ENCODE measurements at places on chromosomes 16 and 17.

DNA sequence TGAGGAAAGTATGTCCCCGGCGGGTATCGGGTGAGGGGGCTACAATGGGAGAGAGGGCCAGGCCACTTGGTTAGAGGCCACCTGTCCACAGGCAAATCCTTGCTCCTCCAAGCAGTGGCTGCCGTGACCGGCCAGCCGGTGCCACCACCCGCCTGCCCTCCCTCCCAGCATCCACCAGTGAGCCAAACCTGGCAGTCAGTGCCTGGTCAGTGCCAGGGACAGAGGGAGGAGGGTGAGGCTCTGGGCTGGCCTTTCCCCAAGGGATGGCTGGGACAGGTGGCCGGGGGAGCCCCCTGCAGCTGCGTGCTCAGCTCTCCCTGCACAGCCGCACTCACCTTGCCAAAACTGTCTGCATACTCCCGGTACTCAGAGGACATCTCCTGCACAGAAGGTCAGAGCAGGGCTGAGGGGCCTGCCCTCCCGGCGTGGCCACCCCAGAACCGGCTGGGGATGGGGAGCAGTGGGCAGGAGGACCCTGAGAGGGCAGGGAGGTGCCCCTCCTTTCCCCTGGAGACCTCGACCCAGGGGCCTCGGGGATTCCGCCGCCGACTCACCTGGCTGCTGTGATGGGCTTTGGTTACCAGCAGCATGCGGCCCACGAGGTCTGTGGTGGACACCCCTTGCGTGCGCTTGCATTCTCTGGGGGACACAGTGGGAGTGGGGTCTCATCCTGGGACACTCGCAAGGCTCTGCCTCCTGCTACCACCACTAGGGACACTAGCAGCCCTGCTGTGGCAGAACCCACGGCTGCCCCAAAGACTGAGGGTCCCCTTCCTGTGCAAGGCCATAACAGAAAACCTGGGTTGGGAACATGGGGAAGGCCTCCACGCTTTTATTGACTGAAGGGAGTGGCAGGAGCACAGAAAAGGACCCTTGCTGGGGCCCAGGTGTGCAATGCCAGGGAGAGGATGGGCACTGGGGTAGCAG lies 3.7 kb downstream of the PCYT2 start:
- DNase-seq, result no peak

DNA sequence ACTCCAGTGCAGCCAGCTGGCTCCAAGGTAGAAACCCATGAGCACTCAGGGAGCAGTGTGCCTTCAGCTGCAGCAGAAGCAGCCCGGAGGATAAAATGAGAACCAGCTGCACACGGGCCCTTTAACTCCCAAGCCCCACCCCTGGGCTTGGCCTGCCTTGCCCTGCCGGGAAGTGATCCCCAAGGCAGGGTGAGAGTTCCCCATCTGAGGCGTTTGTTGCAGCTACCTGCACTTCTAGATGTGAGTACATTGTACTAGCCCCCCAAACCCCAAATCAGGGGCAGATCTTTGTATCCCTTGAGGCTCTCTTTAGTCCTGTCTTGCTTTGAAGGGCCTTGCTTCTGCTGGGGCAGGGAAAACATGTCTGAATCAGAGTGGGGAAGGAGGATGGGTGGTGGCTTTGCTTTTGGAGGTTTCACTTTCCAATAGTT lies at the start of gene MVP:
Gene MVP (plus strand): TSS at position 192 of the 431 bp plus-strand sequence. CDS start 10,088 bp downstream, outside the sequence.
- DNase-seq, result peak; percentile 30

GRCh38 chr16:51641191-51641765 lies 490.2 kb upstream of the SALL1 start:
- no peak for DNase-seq

GRCh38 chr17:76793775-76794174 lies 55.9 kb downstream of the MFSD11 start:
- DNase-seq, result no peak

DNA sequence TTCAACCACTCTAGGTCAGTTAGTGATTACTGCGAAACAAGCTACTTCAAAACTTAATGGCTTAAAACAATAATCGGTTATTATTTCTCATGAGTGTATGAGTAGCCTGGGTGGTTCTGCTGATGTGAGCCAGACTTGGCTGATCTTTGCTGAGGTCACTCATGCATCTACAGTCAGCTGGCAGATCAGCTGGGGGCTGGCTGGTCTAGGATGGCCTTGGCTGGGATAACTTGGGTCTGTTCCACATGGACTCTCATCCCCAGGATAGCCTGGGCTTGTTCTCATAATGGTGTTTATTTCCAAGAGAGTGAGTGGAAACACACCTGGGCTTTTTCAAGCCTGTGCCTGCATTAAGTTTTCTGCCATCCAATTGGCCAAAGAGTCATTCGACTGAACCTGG lies 13.0 kb downstream of the CCDC182 start:
- no peak for DNase-seq

- DNase-seq, result no peak
These were observed 10.1 kb downstream of the CTRB2 start for GRCh38 chr16:75196836-75197235.

- no peak for DNase-seq
These were observed 346.0 kb downstream of the PMP22 start for GRCh38 chr17:14919094-14919493.

GRCh38 chr17:16866436-16866835 lies 105.5 kb downstream of the TNFRSF13B start:
- no peak for DNase-seq

DNA sequence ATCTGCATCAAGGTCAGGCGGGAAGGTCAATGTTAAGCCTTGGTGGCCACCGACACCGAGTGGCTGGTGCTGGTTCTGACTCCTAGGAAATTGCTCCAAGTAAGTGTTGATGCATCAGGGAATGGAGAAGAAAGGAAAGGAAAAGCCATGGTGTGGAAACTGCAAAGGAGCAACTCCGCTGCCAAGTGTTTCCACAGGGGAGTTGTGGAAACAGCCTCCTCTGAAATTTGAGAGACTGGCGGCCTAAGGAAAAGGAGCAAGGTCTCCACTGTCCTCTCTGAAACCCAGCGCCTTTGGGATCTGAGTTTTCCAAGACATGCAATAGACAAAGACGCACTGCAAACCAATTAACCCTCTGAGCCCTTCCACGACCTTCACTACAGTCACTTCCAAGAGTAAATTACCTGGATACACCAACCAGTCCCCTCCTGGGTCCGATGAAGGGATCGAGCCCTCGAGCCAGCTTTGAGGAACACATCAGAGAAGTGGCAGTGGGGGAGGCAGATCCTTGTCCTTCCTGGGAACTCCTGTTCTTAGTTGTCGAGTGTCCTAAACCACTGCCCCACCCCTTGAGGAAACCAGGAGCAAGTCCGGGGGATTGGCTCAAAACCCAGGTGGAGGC lies 51.1 kb downstream of the SRL start:
- no peak for DNase-seq

- DNase-seq, result no peak
These were observed 28.8 kb downstream of the MAP2K3 start for GRCh38 chr17:21313320-21313719.

DNA sequence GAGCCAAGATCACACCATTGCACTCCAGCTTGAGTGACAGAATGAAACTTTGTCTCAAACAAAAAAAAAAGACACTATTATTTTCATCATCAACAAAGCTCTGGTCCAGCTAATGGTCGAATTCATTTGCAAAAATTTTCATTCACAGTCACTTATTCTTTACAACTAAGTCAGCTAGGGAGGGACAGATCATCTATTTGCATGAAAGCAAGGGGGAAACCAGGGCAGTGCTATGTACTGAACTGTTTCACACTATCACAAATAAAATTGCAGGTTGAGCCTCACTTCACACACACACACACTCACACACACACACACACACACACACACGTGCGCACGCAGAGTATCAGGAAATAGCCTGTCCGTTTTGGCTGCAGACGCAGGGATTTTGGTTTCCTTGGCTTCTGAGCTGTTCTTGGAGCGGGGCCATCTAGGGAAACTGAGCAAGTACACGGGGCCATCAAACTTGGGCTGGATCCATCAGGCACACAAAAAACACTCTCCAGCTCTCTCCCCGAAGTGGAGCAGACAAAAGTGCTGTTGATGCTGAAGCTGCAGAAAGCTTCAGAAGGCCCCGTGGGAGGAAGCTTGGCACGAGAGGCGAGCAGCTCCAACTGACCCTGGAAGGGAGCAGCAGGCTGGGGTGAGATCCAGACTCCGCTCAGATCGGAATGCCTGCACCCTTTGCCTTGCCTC lies 44.3 kb upstream of the HELZ start:
- no peak for DNase-seq

- no peak for DNase-seq
These were observed 1.6 kb upstream of the IL32 start for GRCh38 chr16:3063625-3064386.

- DNase-seq, result no peak
These were observed 18.7 kb upstream of the BEAN1 start for GRCh38 chr16:66408163-66409048.

DNA sequence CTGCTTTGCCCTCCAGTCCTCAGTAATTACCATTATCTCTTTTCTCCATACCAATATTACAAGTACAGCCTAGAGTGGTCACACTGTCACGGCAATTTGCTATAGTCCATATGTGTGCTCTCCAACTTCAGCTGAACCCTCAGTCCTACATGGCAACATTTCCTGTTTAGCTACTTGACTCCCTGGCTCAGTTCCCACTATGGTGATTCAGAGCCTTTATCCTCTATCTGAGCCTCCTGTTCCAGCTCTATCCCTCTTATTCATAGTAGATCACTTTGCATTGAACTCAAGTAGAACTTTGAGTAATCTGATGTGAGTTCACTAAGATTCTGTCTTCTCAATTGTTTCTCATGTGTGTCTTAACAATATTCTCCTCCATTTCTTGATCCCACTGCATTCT lies 43.7 kb upstream of the GOSR1 start:
- DNase-seq, result no peak

DNA sequence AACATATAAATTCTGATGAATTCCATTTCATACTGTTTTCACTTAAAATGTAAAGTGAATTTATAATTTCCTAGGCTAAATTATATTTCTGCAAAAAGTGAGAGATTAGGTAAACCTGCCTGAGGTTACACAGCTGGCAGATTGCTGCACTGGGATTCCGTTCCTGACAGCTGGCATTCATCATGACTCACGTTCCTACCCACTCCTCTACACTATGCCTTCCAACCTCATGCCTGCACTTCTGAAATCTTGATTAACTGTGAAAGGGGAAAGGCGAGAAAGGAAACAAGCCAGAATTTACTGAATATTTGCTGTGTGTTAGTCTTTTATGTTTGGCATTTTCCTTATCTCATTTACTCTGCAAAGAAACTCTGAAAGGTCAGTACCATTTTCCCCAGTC lies 73.3 kb upstream of the MON1B start:
- DNase-seq, result no peak

DNA sequence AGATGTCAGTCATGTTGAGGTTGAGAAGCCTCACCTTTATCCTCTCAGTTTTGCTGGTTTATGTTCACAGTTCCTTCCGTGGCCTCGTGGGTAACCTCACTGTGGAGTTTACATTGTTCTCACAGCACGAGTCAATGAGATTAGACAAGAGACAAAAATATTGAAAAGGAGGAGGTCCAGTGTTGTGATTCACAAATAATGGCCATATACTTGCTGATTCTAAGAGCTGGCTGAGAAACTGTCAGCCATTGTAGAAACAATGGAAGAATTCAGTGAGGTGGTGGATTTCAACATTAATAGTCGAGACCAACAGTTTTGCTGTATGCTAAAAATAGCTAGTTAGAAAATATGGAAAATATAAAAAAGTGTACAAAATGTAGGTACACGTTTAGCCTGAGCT lies 176.4 kb upstream of the WSCD1 start:
- no peak for DNase-seq

DNA sequence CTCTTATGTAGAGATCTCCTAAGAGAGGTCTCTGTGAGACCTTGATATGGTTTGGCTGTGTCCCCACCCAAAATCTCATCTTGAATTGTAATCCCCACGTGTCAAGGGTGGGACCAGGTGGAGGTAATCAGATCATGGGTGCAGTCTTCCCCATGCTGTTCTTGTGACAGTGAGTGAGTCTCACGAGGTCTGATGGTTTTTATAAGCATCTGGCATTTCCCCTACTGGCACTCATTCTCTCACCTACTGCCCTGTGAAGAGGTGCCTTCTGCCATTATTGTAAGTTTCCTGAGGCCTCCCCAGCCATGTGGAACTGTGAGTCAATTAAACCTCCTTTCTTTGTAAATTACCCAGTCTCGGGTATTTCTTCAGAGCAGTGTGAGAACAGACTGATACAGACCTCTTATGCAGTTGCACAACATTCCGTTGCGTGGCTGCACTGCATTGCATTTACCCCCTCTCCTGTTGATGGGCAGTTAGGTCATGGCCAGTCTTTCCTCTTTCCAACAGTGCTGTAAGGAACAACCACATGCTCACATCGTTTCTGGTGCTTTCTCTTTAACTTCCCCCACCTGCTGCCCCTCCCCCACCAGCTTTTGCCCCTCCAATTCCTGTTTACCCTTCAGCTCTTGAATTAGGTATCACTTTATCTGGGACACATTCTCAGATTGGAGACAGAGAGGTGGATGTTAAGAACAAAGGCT lies 43.6 kb upstream of the MED9 start:
- DNase-seq, result no peak

GRCh38 chr17:207775-208174 lies 26.3 kb upstream of the DOC2B start:
- DNase-seq, result no peak

DNA sequence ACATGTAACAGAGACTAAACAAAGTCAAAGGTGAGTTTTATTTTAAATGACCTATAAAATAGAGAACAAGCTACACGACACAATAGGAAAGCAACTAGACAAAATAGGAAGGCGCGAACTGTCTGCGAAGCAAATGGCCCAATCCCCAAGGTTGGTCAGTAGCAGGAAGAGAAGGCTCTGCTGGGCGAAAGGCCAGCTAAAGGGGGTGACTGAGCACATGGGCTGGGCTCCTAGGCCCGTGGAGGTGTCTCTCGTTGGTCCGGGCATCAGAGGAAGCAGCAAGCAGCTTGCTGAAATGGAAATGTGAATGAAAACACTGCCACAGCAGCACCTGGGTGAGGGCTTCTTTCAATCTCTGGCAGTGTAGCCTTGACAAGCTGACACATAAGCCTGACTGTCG lies 129.4 kb downstream of the ZNF778 start:
- no peak for DNase-seq

- DNase-seq, result no peak
These were observed 17.0 kb downstream of the BCL7C start for GRCh38 chr16:30876867-30877266.

GRCh38 chr16:65422934-65423333 lies 301.1 kb upstream of the CDH11 start:
- DNase-seq, result no peak

- DNase-seq, result no peak
These were observed 31.3 kb downstream of the CDRT15 start for GRCh38 chr17:14205380-14205779.

DNA sequence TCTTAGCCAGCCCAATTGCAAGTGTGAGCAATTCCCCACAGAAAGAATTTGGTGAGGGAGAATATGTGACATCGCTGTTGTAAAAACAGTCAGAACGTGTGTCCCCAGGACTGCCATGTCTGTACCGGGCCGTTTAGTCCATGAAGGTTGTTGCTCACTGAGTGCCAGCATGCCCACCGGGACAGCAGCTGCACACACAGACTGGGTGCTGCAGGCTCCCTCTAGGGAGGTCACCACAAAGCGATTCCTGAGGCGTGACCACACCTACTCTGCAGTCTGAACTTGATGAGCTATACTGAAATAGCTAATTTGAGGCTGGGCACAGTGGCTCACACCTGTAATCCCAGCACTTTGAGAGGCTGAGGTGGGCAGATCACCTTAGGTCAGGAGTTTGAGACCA lies 44.1 kb upstream of the ADORA2B start:
- no peak for DNase-seq

GRCh38 chr17:79818026-79818758 lies 21.0 kb downstream of the CBX4 start:
- no peak for DNase-seq

- no peak for DNase-seq
These were observed 26.1 kb downstream of the METTL16 start for GRCh38 chr17:2485543-2485942.

- peak; percentile 41 for DNase-seq
These were observed 10.2 kb upstream of the MPP2 start for GRCh38 chr17:43917348-43918025.

Data from activated CD4-positive, alpha-beta T cell treated with anti-CD3 and anti-CD28 coated beads, Interleukin-2, amount 50 U/mL, for 1 hour (primary cell).